ENCODE measurements at places on chromosomes 2 and 18. TPM values are rescaled to one million over a fixed set of nuclear protein-coding genes. Genes with fewer than 3 reads are reported as not detected.

INPP5D gene
- 4.1 TPM for total RNA-seq

TRIP12 gene
- total RNA-seq: 297 TPM

RNF125 gene
- 1.5 TPM for total RNA-seq

G6PC2 gene
- not detected for total RNA-seq

ANKRD62 gene
- not detected for total RNA-seq

TMEM169 gene
- not detected for total RNA-seq

CFAP53 gene
- 0.37 TPM for total RNA-seq

BOLL gene
- total RNA-seq: 3.3 TPM

ZNF512 gene
- total RNA-seq: 12.6 TPM

SLC5A7 gene
- not detected for total RNA-seq
